Gastroesophageal sphincter (tissue), 4 donors: ENCODE measurements at places on chromosomes 5 and 9.

DNA sequence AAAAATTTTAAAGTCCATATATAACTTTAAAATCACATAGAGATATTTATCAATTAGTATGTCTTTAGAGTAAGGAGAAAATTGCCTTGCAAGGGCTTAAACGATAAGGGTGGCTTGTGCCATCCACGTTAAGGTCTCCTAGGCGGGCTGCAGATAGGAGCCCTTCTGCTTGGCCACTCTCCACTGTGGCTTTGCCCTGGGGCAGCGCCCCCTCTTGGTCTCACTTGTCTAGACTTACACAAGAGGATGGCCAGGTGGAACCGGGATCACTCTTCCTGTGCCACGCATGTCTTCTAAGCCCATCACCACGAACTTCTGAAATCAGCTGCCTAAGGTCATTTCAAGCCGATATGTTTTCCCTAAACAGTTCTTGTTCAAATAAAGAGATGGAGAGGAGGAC, 2.9 kb downstream of the FPGS start:
- no peak for ATAC-seq

- ATAC-seq: no peak
Observed at GRCh38 chr5:97844797-97845196, 661.8 kb upstream of the RIOK2 start.

GRCh38 chr9:76297721-76298239, 96.4 kb downstream of the RFK start:
- ATAC-seq: peak; percentile 80

DNA sequence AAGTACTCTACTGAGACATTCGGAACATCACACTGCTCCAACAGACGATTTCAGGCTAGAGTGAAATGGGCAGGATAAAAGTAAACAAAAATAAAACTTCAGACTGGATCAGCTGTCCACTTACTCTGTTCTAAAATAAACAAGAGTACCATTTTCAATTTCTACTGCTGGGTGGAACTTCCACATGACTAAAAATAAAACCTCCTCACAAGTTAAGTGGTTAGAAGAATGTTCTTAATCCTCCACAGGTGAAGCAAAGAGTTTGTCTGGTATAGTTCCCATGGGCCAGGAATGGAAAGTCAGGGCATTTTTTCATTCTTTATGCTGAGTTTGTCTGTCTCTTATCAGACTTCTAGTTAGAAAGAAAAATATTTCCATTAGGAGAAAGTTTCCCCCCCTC, 15.7 kb downstream of the NUDT12 start:
- ATAC-seq: no peak

DNA sequence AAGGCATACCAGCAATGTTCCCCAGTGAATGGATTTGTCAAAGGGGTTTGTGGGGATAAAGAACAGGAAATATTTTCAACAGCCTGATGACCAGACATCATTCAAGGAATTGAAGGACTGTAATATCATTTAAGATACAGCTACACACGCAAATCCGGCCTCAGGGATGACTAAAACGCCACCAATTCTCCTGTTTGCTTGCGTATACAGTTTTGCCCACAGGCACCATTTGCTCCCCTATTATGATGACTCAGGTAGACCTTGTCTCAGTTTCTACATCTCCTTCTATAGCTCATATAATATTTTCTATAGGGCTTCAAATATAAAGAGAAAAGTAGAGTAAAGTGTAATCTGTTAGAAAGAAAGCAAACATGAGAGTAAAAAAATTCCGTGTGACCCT, 29.7 kb upstream of the ITGA1 start:
- no peak for ATAC-seq

GRCh38 chr9:91734371-91734981, 215.6 kb downstream of the ROR2 start:
- peak; percentile 69 for ATAC-seq

GRCh38 chr5:68087866-68088265, 127.7 kb upstream of the PIK3R1 start:
- ATAC-seq: no peak

DNA sequence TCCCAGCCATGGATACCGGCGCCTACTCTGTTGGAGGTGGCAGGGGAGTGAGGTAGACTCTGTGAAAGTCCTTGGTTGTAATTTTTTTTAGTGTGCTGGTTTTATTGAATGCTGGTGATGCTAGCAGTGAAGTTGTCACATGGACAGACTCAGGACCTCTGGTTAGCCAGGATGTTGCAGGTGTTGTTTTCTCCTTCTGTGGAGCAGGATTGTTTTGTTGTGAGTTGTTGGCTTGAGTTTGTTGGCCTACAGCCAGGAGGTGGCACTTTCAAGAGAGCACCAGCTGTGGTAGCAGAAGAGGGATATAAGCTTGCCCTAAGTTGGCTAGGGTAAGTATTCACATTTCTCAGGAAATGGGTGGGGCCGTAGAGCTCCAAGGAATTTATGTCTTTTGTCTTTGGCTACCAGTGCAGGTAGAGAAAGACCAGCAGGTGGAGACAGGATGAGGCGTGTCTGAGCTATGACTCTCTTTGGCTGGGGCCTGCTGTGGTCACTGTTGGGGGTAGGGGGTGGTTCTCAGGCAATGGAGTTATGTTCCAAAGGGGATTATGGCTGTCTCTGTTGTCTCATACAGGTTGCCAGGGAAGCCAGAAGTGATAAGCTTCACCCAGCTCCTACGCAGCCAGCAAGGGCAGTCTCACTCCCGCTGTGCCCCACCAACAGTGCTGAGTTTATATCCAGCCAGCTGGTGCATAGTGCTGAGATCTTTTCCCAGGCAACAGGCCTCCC, 248.7 kb downstream of the TAF11L14 start:
- no peak for ATAC-seq

- ATAC-seq: no peak
Observed at GRCh38 chr5:38641003-38641402, 84.6 kb upstream of the LIFR start.

- no peak for ATAC-seq
Observed at GRCh38 chr5:153670101-153670500, 179.6 kb downstream of the GRIA1 start.

DNA sequence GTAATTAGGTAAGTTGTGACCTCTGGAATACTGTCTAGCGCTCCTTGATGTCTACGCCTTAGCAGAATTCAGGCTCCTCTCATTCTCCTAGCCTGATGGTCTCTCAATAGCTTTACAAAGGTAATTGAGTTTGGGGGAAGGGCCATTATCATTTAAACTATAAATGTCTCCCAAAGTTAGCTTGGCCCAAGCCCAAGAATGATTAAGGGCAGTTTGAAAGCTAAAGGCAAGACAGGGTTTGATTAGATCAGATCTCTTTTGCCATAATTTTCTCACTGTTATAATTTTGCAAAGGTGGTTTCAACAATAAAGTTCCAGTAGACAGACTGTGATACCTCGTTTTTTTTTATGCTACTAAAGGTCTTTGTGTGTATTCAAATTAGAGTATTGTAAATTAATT, 3.7 kb upstream of the SLC30A5 start:
- ATAC-seq: no peak

DNA sequence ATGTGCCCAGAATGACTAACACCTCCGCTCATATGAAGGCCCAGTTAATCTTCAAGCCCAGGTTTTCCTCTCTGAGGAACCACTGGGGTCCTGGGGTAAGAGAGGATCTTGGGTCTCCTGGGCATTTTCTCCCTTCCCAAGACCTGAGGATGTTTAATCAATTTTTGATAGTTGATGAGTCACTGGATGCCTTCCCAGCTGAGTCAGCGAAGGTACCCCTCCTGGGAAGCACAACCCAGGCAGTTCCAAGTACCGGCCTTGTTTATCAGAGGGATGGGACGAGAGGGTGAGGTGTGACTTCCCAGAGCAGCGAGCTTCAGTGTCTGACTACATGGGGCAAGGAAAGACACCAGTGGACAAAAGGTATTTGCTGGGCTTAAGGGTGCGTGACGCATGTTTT, 119.6 kb upstream of the IL12B start:
- no peak for ATAC-seq

- no peak for ATAC-seq
Observed at GRCh38 chr5:83388608-83389007, 82.9 kb upstream of the VCAN start.

GRCh38 chr9:27451207-27451797, 72.8 kb upstream of the IFNK start:
- no peak for ATAC-seq

GRCh38 chr9:99459919-99460318, 237.8 kb downstream of the SEC61B start:
- no peak for ATAC-seq

DNA sequence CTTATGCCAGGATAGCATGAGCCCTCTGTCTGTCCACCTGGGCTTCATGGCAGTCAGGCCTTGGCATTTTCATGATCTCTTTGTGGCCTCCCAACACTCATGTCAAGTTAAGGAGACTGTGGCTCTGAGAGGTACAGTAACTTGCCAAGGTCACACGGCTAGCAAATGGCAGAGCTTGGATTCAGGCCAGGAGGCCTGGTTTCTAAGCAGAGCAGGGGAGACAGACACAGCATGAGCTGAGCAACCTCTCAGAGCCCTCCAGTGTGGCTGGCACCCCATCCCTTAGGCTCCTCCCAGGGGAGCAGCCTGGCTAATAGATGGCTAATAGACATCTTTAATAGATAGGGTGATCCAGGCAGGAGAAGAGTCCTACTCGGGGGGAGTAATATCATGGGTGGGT, 4.1 kb downstream of the SYNPO start:
- no peak for ATAC-seq

GRCh38 chr5:156402387-156402921, 75.5 kb downstream of the SGCD start:
- ATAC-seq: no peak

DNA sequence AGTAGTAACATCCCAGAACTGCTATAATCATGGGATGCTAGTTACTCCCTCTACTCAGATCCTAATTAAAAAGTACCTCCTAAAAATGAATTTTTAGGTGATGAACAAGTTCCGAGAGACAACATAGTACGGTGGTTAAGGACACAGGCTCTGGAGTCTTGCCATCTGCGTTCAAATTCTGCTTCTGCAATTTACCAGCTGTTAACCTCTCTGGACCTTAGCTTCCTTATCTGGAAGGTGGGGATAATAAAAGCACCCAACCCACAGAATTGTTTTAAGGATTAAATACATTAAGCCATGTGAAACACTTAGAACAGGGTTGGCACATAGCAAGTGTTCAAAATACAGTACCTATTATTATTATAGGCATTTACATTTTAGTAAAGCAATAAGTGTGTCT, 77.5 kb upstream of the XPA start:
- ATAC-seq: no peak

DNA sequence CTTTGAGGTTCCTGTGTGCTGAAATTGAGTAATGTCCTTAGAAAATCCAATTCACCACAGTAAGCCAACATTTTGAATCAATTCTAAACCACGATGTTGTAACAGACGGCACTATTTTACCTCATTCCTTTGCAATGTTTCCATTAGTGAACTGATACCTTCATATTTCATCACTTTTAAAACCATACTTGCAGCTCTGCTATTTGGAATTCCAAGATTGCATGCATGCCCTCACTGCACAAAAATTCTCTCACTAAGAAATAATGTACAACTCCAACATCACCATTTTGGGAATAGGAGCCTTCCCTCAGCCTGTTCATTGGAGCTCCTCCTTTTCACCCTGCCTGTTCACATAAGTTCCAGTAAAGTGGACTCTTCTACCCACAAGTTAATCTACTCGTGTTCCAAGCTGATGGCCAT, 74.8 kb upstream of the TGFBR1 start:
- peak; percentile 89 for ATAC-seq

GRCh38 chr9:123929177-123929869, 603 bp downstream of the DENND1A start:
- no peak for ATAC-seq

DNA sequence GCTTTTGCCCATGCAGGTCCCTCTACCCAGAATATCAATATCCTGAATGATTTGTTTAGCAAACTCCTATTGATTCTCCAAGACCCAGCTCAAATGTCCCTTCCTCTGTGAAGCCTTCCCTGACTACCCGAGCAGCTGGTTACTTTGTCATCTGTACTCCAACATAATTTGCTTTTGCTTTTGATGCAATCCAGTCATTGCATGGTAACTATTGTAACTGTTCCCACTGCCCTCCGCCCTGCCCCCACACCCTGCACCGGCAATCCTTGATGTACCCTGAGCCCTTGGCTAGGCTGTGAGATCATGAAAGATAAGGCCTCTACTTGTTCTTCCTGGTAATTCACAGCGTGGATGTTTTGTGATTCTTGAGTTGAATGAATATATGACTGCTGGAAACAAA, 119.9 kb upstream of the BOD1 start:
- ATAC-seq: no peak

GRCh38 chr5:16808021-16808420, 128.1 kb downstream of the MYO10 start:
- ATAC-seq: no peak

DNA sequence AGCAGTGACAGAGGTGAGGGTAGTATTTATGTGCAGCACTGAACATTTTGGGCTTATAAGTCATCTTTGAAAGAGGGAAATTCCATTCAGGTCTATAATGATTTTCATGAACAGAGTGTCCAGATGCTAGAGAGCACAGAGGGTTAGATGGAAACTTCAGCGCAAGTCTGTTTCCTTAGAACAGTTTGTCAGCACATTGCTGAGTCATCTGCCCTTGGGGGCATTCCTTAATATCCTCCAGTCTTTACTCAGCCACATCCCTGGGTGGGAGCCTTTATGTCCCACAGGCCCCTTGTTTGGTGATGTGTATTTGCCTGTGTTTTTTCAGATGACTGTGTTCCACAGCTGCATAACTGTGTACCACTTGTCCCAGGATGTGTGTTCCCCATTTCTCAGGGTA, 138.5 kb upstream of the S1PR3 start:
- ATAC-seq: peak; percentile 61

DNA sequence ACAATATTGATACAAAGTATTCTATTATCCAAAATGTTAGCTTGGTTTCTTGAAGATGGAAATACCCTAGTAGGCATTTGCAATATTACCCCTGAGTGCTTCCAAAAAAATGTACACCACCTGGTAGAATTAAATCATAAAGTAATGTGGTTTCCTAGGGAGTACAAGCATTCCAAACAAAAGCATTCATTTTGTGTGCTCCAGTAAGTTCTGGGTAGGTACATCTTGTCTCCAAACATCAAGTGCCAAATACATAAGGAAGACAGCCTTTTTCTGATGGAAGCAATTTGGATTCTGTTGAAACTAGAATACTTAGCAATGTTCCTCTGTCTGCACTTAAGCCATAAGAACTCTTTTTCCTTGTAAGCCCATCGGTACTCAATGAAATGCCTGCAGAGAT, 73.1 kb upstream of the IL7R start:
- ATAC-seq: no peak

GRCh38 chr9:108911820-108912219, 22.1 kb downstream of the ELP1 start:
- ATAC-seq: no peak
